ENCODE measurements at places on chromosomes 5 and 9.
A peak's percentile ranks its signal among the peaks of the same experiment; 100 is the strongest.

DNA sequence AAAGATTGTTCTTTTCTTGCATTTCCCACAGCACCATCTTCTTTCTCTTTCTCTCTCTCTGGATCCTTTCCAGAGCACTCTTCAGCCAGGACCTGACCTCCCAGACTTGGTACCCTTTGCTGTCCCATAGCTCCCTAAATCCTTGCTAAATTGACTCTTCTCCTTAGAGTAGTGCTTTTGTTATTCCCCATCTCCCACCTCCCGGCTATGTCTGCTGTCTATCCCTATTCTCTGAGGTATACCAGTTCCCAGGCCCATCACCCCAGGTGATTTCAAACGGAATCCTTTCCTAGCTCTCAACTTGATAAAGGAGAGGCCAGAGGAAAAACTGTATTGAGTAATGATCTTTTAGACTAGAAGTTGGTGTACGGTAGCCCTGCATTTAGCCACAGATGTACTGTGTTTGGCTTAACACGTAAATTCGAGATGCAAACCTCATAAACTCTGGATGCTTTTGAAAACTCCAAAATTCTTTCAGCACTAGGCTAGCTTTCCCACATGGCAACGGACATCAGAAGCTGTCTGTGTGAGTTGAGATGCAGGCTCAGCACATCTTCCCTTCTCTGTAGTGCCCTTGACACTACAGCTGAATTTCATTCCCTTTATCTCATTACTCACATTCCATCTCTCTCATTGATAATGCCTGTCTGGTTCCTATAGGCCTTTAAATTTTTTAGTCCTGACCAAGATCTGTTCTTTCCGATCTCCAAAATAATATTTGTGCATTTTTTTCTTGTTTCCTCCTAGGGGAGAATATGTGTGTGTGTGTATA, 320.8 kb upstream of the ITGA1 start:
- no peak for DNase-seq

DNA sequence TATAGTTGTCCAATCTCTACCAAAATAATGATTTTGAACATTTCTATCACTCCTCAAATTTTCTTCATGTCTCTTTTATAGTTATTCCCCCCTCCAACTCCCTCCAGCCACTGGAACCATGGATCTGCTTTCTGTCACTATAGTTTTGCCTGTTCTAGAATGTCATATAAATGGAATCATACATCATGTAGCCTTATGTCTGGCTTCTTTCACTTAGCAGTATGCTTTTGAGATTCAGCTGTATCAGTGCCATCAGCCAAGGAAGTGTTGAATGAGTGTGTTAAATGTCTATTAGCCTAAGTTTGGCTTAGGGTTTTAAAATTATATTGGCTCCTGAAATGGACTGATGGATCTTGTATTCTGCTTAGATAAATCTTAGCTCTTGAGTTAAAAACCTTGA, 36.0 kb downstream of the UBE2D2 start:
- DNase-seq = no peak

DNA sequence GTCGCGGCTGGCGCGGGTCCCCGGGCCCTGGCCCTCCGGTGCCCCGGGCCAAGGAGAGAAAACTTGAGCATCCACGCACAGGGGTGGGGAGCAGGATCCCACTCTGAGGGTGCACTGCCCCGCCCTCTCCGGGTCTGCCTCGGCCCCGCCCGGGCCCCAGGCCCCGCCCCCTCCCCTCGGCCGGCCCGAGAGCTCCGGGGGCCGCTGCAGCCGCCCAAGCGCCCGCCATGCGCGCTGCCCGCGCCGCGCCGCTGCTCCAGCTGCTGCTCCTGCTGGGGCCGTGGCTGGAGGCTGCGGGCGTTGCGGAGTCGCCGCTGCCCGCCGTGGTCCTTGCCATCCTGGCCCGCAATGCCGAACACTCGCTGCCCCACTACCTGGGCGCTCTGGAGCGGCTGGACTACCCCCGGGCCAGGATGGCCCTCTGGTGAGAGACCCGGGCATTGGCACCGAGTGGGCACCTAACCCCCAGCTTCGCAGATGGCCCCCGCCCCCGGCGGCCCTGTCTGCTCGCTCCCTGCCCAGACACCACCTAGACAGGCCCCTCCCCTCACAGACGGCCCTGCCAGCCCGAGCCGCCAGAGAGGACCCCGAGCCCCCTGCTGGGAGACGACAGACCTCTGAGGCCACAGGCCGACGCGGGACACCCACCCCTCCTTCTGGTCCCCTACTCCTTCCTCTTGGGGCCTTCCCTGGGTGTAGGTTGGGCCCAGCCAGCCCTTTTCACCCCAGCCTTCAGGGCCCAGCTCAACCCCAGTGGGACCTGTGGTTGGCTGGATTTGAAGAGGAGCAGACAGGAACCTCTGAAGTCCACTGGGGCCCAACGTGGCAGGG, at the start of gene CERCAM:
TSS of gene CERCAM (plus strand) at position 207 of the 831 bp plus-strand sequence. CDS start at position 228, 21 bp downstream.
- DNase-seq = peak; percentile 76

DNA sequence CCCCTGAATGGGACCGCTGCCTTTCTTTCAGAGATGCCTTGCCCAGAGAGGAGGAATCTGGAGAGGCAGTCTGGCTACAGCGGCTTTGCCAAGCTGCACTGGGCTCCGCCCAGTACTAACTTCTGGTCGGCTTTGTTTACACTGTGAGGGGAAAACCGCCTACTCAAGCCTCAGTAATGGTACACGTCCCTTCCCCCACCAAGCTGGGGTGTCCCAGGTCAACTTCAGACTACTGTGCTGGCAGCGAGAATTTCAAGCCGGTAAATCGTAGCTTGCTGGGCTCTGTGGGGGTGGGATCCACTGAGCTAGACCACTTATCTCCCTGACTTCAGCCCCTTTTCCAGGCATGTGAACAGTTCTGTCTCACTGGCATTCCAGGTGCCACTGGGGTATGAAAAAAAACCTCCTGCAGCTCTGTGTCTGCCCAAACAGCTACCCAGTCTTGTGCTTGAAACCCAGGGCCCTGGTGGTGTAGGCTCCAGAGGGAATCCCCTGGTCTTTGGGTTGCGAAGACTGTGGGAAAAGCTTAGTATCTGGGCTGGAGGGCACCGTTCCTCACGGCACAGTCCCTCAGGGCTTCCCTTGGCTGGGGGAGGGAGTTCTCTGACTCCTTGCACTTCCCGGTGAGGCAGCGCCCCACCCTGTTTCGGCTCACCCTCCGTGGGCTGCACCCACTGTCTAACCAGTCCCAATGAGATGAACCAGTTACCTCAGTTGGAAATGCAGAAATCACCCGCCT, 171.2 kb downstream of the CWC27 start:
- peak; percentile 27 for DNase-seq

- no peak for DNase-seq
Measured at GRCh38 chr9:93318480-93318879, 133.0 kb upstream of the FAM120A start.

- DNase-seq = no peak
Measured at GRCh38 chr9:120688758-120689157, 25.5 kb downstream of the MEGF9 start.

DNA sequence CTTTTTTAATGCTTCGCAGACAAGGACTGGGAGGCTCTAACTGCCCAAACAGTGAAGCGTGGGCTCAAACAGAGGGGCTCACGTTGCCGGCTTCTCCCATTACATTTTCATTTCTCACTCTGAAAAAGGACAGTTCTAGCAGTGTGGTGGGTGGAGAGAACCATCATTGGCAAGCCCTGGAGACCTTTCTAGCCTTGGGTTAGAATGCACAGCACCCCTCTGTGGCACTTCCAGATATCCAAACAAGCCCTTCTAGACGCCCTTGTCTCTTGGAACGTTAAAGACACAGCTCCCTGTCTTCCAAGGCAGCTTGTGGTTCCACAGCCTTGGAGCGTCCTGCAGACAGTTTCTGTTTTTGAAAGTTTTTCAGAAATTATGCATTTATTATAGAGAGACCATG, 52.1 kb downstream of the MVB12B start:
- DNase-seq = no peak

- no peak for DNase-seq
Measured at GRCh38 chr9:35552376-35552775, 52.7 kb upstream of the TESK1 start.

DNA sequence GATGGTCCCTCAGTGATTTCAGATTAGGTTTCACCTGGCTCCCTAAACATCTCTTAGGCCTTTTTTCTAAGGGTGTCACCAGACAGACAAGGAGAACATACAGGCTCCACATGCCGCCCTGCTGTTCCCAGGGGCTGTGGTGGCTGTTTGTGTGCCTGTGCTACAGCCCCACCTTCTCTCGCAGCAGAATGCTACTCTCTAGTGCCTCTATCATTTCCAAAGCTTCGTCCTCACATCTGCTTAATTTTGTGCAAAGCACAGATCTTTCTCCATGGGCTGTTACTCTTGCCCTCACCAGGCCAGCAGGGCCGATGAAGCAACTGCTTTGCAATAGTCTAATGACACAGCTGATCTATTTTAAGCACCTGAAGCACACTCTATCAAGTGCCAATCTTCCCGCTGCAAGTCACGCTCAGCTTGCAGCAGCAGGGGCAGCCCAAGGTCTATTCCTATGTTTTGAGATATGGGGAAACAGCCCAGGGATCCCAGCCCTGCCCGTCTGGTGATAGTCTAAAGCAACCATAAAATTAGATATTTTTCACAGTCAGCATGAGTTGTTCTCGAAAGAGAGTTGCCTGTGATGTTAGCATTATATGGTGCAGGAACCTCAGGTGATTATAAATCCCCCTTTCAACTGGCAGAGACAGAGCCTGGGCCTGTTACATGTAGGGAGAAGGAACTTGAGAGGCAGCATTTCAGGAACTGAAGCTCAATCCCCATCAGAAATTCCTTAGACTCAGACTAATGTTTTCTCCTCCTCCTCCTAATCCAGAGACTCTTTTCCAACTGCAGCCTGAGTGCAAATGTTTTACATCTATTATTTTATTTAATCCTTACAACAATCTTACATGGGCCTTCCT, 12.7 kb downstream of the ABLIM3 start:
- DNase-seq = peak; percentile 67

GRCh38 chr5:106476630-106477029, 1194.1 kb downstream of the EFNA5 start:
- no peak for DNase-seq

DNA sequence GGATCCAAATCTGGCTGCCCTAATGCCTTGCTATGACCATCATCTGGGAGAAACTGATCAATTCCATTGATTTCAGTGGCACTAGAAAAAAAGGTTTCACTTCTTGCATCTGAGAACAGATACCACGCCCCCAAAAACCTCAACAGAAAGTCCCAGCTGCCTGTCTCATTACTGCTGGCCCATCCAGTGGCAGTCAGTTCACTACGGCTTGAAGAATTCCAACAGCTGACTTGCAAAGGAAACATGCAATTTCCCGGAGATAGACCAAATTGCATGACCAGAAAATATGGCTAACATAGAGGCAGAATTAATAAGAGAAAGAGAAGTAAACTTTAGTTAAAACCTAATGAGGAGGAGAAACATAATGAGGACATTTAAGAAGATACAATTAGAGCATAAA, 48.6 kb downstream of the UGCG start:
- DNase-seq = no peak

DNA sequence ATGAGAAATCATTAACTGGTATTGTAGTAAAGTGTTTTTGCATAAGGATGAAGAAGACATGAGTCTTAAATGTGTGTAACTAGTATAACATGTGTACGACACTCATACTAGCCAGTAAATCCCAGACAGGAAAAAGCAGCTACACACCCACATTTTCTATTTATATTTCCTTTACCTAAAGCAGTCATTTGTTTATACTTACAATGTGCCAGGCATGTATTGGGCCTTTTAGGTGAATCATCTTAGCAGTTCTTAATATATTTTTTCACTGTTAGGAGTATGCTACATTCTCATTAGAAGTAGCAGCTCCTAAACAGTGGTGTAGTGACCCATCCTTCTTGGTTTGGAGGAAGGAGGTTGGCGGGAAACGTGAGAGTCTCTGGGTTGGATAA, 55.8 kb upstream of the TMC1 start:
- no peak for DNase-seq

- DNase-seq = no peak
Measured at GRCh38 chr9:97511655-97512427, 10.4 kb downstream of the TMOD1 start.

DNA sequence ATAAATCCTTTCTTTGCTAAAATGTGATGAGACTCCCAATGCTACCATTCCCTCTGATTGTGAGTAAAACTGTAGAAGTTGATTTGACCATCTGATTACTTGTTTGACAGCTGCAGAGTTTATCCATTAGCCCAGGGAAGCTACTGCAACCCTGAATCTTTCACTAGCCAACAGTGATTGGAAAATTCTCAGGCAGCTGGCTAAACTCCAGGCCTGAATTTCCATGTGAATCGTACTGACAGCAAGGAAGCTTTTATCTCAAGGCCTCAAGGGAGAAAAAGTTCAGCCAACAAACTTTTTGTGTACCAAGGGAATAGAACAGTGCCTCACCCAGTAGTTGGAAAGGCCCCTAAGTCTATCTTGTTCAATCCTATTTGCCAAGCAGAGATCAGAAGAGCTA, 246.7 kb upstream of the TRPM3 start:
- peak; percentile 20 for DNase-seq

- DNase-seq = no peak
Measured at GRCh38 chr5:113047733-113048652, 71.4 kb downstream of the DCP2 start.

- DNase-seq = no peak
Measured at GRCh38 chr5:80804332-80804731, 149.5 kb upstream of the DHFR start.

DNA sequence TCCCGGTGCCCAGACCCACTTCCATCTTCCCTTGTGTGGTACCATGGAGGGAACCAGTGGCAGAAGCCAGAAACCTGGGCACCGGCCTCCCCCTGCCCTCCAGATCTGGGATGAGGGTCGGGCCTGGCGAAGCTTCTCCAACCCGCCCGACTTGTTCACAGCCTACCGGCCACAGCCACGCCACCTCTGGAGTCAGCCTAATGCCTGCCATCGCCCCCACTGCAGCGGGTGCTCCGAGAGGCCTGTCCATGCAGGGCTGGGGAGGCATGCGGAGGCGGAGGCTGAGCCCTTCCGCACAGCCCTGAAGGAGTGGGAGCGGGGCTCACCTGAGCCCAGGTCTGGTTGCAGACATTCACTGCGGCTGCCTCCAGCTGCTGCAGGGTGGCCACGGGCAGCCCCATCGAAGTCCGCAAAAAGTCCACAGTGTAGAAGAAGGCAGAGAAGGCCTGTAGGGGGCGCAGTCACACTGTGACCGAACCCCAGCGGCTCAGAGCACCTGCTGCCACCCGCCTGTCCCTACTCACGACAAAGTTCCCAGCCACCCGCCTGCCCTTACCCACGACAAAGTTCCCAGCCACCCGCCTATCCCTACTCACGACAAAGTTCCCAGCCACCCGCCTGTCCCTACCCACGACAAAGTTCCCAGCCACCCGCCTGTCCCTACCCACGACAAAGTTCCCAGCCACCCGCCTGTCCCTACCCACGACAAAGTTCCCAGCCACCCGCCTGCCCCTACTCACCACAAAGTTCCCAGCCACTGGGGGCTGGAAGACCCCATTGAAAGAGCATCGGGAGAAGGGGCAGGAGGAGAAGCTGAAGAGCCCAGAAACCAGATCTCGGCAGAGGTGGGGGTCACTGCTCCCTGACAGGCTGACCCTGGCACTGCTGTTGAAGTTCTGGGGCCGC, 3.8 kb upstream of the NPDC1 start:
- DNase-seq = no peak

GRCh38 chr9:36878986-36879982, 154.8 kb downstream of the PAX5 start:
- DNase-seq = no peak
